GM03348 (cell line): ENCODE measurements at places on chromosomes 7 and 10.

DNA sequence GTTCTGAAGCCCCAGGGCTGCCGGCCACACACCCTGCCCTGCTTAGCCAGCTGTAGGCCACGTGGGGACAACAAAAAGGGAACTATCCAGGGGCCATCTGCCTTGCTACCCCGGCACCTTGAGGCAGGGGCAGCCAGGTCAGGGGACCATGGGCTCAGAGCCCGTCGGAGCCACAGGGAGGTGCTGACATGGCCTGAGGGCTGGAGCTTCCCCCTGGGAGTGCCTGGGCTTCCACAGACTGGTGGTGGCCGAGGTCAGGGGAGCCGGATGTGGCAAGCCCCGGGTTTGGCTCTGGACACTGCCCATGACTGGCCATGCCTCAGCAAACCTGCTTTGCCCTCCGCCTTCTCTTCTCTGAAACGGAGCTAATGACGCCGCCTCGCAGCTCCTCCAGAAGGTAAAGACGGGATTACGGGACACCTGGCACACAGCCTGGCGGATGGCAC, 178.5 kb downstream of the EBF3 start:
- DNase-seq = no peak

DNA sequence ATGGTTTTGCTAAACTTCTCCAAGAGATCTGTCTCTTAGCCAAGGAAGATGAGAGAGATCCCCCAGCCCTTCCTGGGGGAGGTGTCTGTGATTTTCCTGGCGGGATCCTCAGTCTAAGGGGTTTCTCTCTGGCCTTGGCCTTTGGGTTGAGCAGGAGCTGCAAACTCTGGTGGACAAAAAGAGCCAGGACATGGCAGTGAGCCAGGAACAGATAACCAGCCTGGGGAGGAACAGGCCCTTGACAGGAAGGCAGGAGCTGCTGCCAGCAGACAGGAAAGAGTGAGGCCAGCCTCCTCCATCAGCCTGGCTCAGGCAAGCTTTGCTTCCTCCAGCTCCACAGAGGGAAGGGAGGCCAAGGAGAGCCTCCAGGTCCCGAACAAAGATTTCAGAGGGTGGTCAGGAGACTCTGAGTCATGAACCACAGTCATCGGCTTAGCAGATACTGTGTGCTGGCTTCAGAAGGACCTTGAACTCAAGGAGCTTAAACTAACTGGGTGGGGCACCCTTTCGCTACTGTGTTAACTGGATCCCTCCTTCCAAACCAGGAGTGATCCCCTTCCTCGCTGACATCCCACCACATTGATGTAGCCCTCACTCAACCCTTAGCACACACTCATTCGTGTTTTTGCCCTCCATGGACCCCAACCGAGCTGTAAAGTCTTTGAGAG, 34.7 kb downstream of the DDIT4 start:
- peak; percentile 70 for DNase-seq

DNA sequence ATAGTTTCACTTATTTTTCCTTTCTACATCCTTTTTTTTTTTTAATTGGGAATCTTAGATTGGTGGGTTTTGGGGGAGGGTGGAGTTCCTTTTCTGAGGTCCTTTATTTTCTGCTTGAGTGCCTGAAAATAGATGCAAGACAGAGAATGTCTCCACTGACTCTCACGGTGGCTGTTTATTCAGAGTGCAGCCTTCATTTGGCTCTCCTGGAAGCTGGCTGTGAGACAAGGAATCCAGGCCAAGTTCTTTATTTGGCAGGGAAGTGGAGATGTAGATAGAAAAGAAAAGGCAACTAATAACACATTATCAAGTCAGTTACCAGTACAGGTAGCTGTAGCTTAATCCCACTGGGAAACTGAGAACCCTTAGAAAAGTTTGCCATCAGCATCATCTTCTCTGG, 118.6 kb downstream of the CNTNAP2 start:
- no peak for DNase-seq

DNA sequence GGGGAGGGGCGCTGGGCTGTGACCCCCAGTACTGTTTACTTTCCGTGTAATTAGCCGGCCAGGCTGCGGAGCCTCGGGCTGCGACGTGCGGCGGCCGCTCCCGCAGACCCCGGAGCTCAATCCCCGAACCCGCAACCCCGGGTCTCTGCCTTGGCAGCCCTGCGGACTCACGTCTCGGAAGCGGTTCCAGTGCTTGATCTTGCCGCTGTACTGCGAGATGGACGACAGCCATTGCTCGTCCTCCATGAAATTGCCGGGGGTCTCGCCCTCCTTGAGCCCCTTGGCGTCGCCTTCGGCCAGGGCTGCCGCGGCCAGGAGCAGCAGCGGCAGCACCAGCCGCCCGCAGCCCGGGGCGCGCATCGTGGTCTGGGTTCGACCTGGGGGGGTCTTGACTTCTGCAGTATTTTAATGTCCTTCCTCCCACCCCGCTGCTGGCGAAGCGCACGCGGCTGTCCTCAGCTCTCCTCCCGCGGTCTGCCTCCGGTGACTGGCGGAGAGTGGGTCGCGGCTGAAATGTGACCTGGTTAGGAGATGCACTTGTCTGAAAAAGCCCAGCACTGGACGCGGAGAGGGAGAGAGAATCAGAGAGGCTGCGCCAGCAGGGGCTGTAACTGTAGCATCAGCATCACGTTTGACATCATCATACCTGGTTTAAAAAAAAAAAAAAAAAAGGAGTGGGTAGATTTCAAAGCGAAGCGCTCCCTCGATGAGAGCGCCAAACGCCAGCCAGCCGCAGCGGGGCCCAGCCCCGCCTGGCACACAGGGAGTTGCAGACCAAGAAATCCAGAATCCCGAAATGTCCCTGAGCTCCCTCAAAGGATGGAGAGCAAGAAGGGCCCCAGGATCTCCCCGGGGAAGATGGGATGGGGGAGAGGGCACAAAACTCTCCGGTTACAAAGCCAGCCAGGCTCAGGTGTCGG, at the start of gene SPOCK2:
Gene SPOCK2, minus strand, starts transcription at position 583 of the 920 bp plus-strand sequence. Its CDS starts 223 bp downstream, at position 360.
- DNase-seq = peak; percentile 31

DNA sequence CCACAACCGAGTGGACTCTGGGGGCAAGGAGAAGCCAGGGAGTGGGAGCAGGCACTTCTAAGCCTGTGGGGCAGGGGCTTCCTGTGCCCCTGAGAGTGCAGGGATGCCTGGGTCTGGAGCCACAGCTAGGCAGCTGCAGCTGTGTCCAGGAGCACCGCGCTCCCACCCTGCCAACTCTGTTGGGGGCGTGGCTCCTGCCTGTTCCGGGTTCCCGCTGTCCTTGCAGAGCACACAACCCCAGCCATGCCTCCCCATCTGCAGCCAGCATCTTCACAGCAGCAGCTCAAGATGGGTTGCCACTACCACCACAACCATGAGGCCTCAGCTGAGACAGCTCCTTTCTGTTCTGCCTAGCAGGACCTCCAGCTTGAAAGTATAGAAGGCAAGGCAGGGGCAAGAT, 8.6 kb downstream of the PAX4 start:
- no peak for DNase-seq

DNA sequence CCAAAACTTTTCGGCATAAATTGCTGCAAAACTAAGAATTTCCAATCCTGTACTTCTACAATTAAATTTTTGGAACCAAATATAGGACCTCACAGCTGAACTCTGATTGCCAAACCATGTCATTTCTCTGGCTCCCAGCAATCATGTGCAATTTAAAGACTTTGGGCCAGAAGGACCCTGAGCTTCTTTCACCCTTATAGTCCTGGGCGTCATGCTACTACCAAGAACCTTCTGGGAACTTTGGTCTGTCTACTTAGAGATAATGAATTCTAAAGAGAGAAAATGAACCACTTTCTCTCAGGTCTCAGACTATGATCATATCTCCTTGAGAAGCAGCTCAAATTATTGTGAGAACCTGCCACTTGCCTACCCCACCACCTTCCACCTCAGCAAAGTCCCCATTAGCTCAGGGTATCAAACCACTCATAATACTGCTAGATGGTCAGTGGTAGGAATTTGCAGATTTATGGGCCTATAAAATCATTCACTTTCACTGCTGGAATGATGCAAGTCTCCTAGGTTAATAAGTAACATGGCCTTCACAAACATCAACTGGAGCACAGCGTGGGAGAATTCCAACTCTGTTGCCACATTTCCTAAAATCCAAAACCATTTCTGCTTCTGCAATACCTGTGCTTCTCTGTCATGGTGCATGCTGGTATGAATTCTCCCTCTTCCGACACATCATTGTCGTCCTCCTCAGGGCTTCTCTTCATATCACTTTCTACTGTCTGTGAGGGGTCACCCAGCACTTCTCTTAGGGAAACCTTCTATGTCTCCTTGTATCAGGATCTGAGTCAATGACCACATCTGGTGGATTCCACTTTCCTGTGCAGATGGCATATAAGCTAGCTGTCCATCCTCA, 6.6 kb upstream of the WDR91 start:
- DNase-seq = no peak

DNA sequence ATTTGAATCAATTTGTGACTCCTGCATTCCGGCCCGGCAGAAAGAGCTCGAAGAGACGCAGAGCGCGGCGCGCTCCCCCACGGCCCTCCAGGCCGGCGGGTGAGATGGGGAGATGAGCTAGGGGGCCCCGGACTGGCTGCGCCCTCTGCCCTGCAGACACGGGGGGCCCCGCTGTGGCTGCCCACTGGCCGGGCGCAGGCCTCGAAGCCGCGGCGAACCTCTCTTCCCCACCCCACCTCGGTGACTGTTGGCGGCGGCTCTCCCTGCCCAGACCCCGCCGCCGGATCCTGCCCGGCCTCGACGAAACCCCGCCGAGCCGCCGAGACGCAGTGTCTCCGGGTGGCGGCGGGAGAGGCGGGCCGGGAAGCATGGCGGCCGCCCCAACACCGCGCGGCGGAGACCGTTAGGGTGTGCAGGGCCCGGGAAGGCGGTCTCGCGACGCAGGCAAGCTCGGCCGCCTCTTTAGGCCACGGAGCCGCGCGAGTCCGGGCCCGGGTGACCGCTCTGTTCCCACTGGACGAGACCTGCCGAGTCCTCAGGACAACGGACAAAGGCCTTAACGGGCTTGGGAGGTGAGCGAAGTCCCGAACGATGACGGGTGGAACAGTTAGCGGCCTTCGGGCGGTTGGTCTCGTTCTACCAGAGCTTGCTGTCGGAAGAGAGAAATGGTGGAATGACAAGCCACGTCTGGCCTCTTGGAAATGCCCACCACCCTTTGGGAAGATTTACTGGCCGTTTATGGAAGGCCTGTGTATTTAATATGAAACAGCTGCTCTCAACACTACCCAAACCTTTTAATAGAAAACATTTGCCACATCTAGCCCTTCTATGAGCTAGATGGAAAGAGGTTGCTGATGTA, 24.3 kb downstream of the NUP42 start:
- no peak for DNase-seq

DNA sequence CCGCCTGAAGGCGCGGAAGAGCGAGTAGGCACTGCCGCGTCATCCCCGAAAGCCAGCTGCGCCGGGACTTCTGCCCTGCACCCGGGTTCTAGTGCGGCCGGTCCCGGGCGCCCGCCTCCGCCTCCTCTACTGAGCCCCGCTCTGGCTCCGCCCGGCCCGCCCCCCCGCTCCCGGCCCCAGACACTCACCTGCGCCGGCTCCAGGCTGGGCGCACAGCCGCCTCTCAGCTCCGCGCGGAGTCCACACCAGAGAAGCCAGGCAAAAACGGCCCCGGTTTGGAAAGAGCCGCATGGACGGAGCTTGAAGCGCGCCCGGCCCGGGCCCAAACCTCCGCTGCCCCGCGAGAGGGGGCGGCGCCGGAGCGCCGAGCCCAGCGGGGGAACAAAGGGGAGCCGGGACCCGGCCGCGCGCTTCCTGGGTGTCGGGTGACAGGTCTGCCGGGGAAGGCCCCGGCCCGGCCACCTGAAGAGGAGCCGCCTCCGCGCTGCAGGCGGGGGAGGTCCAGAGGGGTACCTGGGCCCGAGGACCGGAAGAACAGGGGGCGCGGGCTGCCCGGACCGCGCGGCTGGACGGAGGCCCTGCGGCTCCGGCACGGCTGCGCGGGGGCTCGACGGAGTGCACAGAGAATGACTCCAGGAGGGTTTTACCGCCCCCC, 168.2 kb downstream of the NRF1 start:
- DNase-seq = peak; percentile 50

- no peak for DNase-seq
These were observed 42.7 kb downstream of the ZMIZ1 start for GRCh38 chr10:79111427-79111826.

DNA sequence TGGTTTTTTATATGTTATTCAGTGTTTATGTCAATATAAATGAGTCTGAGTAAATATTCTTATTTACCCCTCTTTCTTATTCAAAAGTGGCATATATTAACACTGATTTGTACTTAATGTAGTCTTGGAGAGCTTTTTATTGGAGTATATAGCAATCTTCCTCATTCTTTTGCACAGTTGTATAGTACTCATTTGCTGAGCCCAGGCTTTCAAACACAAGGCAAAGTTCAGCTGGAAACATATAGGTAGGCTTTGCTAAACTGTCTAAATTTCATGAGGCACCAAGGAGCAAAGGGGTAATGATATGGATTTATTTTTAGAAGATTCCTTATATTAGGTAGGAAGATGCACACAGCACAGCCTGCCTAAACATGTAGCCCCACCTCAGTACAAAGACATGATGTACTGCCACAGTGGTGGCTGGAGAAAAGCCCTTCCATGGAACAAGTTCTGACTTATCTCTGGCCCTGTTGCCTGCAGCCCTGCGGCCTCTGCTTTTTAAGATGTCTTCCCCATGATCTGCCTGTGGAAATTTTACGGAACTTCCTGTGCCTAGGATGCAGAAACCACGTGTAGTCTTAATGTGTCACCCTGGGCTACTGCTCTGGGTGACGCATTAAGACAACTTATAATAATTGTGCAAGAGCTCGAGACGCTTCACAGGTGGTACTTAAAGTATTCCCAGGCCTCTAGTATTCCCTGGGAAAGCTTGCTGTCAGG, 9.6 kb upstream of the PDCD4 start:
- no peak for DNase-seq

DNA sequence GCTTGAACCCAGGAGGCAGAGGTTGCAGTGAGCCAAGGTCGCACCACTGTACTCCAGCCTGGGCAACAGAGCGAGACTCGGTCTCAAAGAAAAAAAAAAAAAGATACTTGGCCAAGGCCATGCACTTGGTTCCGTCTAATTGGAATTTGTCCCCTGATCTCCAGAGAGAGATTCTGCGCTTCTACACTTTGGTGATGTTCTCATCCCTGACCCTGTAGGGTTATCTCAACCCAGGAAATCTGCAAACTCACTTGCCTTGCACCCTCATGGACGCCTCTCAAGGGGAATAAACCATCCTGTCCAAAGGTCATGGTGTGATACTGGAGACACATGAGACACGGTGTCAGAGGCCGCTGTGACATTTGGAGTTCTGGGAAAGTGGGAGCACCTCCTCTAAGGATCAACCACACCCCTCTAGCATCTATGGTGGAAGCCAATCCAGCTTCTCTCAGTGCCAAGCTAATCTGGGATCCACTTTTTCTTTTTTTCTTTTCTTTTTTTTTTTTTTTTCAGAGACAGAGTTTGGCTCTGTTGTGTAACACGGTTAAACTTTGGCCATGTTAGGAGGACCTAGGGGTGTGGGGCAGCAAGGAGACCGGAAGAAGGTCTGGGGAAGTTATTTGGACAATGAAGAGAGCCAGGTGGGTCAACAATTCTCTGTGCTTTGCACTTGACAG, 7.8 kb upstream of the POR start:
- DNase-seq = no peak
